ENCODE measurements at places on chromosomes 4 and X.
A peak's percentile ranks its signal among the peaks of the same experiment; 100 is the strongest.

DNA sequence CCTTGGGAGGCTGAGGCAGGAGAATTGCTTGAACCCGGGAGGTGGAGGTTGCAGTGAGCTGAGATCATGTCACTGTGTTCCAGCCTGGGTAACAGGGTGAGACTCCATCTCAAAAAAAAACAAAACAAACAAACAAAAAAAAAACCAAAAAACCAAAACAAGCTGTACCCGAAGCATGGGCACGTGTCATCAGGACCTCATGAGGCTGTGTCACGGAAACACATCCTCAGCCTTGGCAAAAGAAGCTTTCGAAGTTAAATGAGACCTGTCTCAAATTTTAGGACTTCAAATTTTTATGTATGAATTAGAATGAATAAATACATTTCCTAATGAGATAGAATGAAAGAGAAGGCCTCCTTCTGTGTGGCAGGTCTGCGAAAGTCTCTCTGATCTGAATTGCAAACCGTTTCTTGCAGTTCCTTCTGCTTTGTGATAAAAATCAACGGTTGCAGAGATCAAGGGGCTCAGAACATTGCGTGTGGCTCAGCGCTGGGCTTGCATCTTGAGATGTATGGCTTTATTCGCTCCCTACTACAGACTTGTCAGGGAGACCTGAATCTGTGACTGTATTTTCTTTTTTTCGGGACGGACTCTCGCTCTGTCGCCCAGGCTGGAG lies 19.5 kb upstream of the CRLF2 start:
- DNase-seq, result no peak

GRCh38 chr4:101701551-101701950 lies 89.0 kb upstream of the BANK1 start:
- DNase-seq, result no peak

DNA sequence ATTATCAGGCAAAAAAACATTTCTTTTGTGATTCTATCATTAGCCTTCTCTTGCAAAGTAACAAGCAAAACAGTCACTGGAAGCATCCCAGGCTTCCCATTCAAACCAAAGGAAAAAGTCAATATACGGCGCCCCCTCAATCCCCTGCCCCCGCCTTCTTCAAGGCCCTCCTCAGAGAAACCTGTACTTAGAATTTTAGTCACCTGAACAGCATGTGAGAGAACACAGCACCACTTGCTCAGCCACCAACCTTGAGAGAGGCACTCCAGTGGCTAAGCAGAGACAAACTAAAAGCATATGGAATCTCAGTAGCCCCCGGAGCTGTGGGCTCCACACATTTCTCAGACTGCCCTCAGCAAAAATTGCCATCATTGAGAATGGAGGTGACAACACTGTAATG lies 25.2 kb downstream of the LEF1 start:
- no peak for DNase-seq

- no peak for DNase-seq
Measured at GRCh38 chrX:85026170-85026569, 22.5 kb downstream of the APOOL start.

DNA sequence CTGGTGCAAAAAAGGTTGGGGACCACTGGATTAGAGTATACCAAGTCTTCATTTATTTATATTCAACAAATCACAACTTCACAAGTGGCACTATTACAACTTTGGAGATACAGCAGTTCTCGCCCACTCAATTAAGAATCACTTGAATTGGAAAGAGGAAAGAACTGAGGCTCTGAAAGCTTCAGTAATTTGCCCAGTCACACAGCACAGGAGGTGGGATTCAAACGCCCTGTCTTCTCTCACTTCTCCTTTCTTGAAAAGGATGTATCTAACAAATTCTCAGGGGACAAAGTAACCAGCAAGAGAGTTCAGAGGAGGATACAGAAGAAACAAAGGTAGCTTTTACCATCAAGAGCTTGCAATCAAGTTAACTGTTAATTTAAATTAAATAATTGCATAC lies 12.4 kb downstream of the SMIM14 start:
- DNase-seq, result no peak

GRCh38 chr4:109263721-109264120 lies 38.7 kb downstream of the COL25A1 start:
- DNase-seq, result no peak

DNA sequence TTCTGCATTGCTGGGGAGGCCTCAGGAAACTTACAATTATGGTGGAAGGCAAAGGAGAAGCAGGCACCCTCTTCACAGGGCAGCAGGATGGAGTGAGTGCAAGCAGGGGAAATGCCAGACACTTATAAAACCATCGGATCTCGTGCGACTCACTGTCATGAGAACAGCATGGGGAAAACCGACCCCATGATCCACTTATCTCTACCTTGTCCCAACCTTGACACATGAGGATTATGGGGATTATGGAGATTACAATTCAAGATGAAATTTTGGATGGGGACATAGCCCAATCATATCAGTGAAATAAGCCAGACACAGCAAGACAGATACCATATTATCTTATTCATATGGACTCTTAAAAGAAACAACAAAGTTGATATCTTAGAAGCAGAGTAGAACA lies 134.9 kb downstream of the C4orf33 start:
- no peak for DNase-seq

DNA sequence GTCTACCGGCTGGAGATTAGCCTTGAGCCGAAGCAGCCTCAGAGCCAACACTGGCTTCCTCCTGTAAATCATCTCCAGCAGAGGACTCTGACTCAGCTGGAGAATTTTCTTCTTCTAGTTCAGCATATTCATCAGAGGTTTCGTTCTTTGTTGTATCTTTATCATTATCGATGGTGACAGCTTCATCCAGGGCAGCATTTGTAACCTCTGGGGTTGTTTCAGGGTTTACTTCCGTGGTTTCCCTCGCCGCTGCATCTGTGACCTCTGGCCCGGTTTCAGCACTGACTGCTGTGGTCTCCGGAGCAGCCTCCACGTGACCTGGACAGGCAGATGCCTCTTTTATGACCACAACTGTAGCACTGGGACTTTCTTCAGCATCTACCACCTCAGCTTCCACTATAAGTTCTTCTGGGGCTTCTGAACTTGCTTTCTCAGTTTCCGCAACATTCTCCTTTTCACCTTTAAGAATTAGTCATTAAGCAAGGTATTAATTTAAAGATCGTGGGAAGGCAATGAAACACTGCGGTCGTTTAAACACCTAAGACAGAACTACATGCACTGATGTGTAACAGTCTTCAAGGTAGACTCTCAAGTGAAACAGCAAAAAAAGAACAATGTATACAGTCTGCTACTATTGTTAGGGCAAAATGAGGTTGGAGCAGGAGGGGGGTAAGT lies 13.3 kb downstream of the MGARP start:
- DNase-seq, result peak; percentile 33

GRCh38 chr4:74503580-74503979 lies 58.6 kb downstream of the AREG start:
- DNase-seq, result no peak

GRCh38 chrX:108664701-108665100 lies 71.7 kb downstream of the IRS4 start:
- no peak for DNase-seq

- DNase-seq, result no peak
Measured at GRCh38 chr4:4377732-4378460, 9.0 kb upstream of the NSG1 start.

DNA sequence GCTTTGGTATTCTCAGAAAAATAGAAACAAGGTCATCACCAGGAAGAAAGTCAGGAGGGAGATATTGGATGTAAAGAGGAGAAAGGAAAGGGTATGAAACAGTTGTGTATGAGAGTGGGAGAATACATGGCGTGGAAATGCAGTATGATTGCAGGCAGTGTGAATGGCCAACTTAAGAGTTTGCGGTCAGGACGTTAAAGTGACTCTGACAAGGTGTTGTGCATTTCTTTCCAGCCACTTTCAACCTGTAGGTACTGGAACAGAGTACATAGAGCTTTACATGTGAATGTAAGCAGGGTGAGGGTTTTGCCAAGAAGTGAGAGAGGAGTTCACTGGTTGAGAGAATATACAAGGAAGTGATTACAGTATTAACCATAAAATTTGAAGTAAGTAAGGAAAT lies 15.7 kb downstream of the ATP10D start:
- no peak for DNase-seq

GRCh38 chrX:153926858-153927671 lies 1.0 kb upstream of the ARHGAP4 start:
- peak; percentile 49 for DNase-seq

DNA sequence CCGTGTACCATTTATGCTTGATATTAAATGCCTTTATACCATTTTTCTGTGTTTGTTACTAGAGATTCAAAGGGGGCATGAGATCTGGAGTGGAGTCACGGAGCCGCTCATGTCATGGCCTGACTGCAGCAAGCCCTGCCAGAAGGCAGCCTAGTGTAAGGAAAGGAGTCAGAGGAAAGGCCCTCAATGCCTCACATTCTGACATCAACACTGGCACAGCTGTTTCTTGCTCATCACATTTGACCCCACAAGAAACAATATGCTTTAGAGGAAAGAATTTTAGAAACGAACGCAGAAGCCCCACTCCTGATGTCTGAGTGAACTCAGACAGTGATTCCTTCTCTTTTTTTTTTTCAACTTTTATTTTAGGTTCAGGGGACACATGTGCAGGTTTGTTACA lies 322.4 kb upstream of the CPEB2 start:
- no peak for DNase-seq

GRCh38 chrX:32745323-32745722 lies 466.0 kb downstream of the DMD start:
- no peak for DNase-seq

- DNase-seq, result no peak
Measured at GRCh38 chr4:172348426-172348825, 535.2 kb downstream of the GALNTL6 start.

- no peak for DNase-seq
Measured at GRCh38 chrX:38961936-38962335, 160.7 kb downstream of the MID1IP1 start.

GRCh38 chr4:2570551-2571222 lies 34.2 kb downstream of the FAM193A start:
- DNase-seq, result no peak

- no peak for DNase-seq
Measured at GRCh38 chr4:113292371-113293042, 243.1 kb downstream of the ANK2 start.

- no peak for DNase-seq
Measured at GRCh38 chrX:43560247-43560946, 95.7 kb upstream of the MAOA start.

GRCh38 chr4:61772126-61772525 lies 572.0 kb downstream of the ADGRL3 start:
- no peak for DNase-seq
